ENCODE measurements at places on chromosomes 6 and 20.

DNA sequence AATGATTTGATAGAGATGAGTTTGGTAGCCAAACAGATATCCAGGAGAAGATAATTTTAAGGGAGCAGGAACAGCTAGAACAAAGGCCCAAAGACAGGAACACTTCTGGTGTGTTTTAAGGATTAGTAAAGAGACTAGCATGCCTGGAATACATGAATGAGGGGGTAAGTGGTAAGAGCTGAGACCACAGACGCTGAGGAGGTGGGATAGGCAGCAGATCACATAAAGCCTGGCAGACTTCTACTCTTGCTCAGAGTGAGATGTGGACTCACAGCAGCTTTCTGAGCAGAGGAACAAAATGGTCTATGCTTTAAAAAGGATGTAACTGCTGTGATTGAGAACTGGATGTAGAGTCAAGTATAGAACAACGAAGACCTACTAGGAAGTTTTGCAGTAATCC is 100.1 kb downstream of the EPHA7 start:
- no peak for DNase-seq

- DNase-seq = no peak
Observed at GRCh38 chr20:58994390-58995159, 12.5 kb downstream of the CTSZ start.

DNA sequence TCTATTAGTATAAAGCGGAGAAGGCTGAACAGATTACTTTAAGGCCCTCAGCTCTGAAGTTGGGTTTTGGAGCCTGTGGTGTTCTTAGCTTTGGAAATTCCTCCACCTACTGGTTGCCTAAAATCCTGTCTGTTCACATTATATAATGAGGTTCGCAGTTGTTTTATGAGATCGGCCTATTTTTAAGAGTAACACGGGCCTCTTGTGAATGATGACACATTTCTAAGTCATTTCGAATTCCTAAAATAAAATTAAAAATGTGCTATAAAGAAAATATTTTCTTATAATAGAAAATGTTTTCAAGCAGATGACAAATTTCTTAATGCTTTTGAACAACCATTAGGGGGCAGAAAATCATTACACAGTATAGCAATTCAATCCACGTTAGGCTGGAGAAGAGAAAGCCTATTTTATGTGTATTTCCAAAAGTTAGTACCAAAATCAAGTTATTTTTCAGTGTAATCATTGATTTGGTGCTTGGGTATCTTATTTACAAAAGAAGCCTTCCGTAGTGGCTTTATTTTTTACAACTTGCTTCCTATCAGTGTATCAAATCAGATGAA is 15.8 kb upstream of the FAM8A1 start:
- DNase-seq = peak; percentile 65

- no peak for DNase-seq
Observed at GRCh38 chr20:6770786-6771100, 3.3 kb downstream of the BMP2 start.

GRCh38 chr20:38434301-38434741 is 807 bp downstream of the SNHG17 start:
- no peak for DNase-seq

GRCh38 chr6:134674562-134674961 is 275.3 kb downstream of the ALDH8A1 start:
- peak; percentile 47 for DNase-seq

- DNase-seq = no peak
Observed at GRCh38 chr20:50865591-50865990, 65.6 kb downstream of the ADNP start.
